ENCODE measurements at places on chromosomes 7 and 10.

DNA sequence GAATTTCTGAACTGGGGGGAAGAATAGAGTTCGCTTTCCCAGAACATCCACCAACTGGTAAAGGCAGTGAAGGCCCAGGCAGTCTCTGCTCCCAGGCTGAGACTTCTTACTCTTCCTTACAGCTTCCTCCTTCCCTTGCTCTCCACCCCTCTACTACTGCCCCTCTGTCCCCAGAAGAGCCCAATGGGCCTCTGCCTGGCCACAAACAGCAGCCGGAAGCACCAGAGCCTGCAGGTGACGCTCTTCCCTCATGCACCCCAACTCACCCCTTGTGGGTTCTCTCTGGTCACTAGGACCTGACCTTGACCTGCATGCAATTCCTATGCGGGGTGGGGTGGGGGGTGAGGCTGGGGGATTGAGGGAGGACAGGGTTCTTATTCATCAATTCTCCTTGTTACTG, 16.5 kb downstream of the FAM131B start:
- no peak for DNase-seq

GRCh38 chr7:97499204-97499603, 232.7 kb upstream of the TAC1 start:
- DNase-seq = peak; percentile 4

- no peak for DNase-seq
Observed at GRCh38 chr7:82699773-82700186, 256.2 kb upstream of the CACNA2D1 start.

DNA sequence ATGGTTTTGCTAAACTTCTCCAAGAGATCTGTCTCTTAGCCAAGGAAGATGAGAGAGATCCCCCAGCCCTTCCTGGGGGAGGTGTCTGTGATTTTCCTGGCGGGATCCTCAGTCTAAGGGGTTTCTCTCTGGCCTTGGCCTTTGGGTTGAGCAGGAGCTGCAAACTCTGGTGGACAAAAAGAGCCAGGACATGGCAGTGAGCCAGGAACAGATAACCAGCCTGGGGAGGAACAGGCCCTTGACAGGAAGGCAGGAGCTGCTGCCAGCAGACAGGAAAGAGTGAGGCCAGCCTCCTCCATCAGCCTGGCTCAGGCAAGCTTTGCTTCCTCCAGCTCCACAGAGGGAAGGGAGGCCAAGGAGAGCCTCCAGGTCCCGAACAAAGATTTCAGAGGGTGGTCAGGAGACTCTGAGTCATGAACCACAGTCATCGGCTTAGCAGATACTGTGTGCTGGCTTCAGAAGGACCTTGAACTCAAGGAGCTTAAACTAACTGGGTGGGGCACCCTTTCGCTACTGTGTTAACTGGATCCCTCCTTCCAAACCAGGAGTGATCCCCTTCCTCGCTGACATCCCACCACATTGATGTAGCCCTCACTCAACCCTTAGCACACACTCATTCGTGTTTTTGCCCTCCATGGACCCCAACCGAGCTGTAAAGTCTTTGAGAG, 34.7 kb downstream of the DDIT4 start:
- peak; percentile 28 for DNase-seq

DNA sequence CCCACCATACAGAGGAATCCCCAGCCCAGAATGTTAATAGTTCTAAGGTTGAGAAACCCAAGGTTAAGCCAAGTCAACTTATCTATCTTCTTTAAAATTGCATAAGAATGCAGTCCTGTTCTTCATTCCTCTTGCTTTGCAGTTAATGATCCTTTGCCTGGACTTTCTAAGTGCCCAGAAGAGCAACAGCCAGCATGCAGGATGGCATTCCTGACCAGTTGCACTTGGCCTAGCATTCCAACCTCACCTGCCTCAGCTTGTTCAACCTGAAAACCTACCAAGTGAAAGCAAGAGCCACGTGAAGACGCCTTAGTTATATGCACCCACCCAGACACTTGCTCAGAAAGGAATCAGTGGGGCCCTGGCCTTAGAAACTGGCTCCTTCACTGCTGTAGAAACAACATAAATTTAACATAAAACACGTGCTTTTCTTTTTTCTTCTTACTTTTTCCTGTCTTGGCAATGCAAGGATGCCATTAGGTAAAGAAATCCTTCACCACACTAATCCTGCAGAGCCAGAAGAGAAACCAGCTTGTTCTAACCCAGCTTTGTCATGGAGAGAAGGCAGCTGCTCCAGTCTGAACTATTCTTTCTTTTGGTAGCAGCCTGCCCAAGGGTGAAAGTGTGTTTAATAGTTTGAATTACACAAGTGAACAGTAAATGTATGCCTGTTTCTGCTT, 25.0 kb downstream of the EGFR start:
- no peak for DNase-seq

DNA sequence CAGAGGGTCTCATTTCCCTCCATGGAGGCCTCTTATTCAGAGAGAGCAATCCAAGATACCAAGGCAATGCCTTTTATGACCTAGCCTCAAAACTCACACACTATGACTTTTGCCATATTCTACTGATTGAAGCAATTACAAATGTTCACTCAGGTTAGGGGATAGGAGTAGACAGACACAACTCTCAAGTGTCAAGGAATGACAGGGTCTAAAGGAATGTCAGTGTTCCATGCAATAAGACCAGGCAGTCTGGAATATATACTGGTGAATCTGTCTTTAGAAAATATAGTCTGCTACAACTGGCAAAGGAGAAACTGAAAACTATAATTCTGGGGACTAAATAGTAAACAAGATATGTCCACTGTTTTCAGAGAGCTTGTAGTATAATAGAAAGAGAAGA, 283.9 kb downstream of the PRKG1 start:
- no peak for DNase-seq

DNA sequence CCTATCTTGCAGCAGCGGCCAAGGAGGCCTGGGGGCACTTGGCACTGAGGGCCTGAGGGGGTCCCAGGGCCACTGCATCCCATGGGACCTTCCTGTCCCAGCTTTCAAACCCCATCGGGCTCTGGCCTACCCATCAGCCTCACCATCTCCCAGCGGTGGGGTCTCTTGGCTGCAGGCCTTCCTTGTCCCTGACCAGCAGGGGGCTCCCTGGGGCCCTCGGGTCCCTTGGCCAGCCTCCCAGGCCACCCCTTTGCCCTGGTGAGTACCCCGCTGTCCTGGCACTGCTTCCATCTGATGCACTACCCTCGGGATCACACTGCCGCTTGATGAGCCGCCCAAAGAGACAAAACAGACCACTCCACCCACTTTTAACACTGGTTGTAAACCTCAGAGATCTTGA, 43.5 kb downstream of the YKT6 start:
- DNase-seq = no peak

DNA sequence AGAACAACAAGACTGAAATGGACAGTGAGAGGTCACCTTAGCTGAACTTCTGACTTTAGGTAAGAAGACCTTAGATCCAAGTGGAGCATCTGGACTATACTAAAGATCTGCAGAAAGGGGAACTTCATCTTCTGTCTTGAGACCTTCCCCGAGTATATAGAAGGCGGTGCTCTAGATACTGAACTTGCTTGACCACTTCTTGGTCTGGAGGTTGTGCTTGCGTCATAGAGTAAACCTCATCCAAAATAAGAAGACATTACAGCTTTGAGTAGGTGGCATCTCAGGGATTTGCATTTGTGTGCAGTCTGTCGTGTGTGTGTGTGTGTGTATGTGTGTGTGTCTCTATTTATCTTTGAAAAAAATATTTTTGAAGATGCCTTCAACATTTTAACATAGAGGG, 157.5 kb downstream of the CHN2 start:
- DNase-seq = no peak

DNA sequence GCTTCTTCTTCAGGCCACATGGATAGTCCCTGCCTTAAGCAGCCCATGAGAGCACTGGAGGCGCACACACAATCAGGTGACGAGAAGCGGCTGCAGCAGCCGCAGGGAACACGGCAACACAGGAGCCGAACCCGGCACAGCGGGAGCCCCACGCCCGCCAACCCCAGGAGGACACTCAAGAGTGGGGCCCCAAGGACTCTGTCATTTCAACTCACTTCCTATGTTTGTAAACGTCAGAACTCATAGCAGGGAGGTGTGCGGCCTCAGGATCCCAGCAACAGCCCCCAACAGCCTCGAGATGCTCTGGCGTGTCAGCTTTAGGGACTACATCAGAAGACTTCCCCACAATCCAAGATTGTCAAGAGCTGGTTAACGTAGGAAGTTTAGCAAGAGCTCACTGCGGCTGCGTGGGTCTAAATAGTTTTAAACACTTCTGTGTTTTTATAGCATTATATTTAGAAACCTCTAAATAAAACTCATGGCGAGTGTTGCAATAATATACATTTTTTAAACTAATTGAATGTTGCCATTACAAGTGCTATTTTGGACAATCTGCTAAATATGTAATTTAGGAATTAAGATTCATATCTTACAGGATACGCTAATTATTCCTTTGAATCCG, 123.4 kb downstream of the MAD1L1 start:
- peak; percentile 72 for DNase-seq

DNA sequence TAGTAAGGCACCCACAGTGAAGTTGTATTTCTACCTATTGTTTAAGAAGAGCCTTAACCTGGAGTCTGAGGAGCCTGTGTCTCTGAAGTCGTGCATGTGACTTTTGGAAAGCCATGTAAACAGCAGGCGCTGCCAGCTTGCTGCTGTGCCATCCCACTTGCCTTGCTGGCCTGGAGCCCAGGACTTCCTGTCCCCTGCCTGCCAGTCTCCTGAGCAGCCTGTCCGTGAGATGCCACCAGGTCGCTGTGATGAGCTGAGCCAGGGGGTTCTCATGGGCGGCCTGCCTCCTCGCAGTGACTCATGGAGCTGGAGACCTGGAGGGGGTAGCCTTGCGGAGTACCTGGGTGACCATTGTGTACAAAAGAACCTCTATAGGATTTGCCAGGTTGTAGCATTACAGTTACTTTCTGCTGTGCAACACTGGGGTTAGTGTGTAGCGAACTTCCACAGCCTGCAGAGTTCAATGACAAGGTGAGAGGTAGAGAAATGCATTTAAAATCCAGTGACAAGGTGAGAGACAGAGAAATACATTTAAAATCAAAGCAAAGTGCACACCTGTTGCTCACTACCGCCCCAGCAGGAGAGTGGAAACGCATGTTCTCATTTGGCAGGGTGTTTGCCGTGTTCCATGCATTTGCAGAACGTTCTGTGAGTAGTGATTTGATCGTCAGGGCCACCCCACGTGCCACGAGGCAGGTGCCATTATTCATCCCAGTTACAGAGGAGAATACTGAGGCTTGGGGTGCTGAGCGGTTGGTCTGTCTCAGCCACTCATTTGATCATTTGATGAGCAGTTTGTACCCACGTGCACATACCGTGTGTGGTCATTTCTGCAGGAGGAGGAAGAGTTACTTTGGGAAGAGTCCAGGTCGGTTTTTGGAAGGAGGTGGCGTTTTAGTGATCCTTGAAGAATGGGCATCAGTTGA, 36.6 kb upstream of the BHLHA15 start:
- DNase-seq = peak; percentile 5

- DNase-seq = no peak
Observed at GRCh38 chr10:132204078-132204780, 17.5 kb downstream of the DPYSL4 start.

GRCh38 chr10:44287408-44287807, 97.5 kb downstream of the CXCL12 start:
- DNase-seq = no peak

DNA sequence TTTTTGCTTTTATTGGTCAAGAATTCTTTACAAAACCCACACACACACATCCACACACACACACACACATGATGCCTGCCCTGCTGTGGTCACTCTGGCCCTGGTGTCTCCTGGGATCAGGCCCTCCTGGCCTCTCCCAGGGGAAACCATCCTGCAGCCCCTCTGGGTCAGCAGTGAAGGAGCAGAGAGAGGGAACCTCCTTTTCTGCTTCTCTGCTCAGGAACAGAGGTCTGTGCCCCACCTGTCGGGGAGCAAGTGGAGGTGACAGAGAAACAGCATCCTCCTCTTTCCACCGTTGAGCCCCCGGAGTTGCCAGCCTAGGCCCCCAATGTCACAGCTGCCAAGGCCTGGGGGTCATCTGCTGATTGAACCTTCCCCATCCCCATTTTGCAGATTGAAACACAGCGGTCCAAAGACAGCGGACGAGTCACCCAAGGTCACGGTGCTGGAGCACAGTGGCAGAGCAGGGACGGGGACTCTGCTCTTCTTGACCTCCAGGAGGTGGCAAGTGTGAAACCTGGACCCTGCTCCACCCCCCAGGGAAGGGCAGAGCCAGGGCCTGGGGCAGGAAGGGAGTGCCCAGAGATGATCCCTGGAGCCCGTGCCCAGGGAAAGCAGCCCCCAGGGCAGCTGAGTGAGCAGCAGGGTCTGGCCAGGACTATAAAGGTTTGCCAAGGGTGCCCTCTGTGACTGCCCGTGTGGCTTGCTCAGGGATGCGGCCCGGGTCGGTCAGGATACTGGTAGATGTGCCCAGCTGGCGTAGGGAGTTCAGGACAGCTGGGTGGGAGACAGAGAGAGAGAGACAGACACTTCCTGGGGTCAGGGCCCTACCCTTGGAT, 15.0 kb upstream of the TBL2 start:
- no peak for DNase-seq

- no peak for DNase-seq
Observed at GRCh38 chr7:82360591-82361368, 82.8 kb downstream of the CACNA2D1 start.

DNA sequence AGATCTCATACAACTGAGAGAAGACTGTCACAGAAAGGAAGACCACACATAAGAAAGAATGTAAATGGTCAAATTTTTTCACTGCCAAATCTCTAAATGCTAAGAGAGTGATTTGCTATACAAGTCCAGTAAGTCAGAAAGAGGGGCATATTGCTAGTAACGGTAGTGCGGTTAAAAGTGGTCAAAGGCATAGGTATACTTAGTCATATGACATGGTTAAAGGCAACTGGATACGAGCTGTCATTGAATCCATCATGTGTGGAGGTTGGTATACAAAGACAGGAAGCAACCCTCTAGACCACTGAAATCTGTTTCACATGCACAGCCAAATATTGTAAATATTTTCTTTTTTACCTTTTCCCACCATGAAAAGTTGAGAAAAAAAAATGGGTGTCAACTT, 4.8 kb downstream of the INHBA start:
- DNase-seq = no peak

- DNase-seq = no peak
Observed at GRCh38 chr10:73207883-73208282, 39.2 kb downstream of the DNAJC9 start.

DNA sequence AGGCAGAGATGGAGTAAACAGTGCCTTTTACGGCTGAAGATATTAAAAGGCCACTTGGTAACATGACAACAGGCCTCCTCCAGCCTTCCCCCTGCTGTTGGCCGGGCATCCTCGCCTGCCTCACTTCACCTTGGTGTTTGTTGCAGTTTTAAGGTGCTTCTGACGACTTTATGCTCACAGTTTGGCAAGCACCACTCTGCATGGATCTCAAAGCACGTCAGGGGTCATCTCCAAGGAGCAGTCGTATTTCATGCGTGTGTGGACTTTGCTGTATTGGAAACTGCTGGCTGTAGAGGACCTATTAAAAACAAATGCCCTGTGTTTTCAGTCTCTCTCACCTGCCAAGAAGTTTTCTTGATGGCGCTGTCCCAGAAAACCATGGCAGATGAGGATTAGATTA, 483.1 kb downstream of the RPS24 start:
- no peak for DNase-seq

- DNase-seq = no peak
Observed at GRCh38 chr10:17113889-17114540, 15.6 kb downstream of the CUBN start.

GRCh38 chr7:48298779-48299178, 127.5 kb downstream of the ABCA13 start:
- DNase-seq = no peak
